RPMI7951 (cell line): ENCODE measurements at places on chromosomes 3 and 15.

DNA sequence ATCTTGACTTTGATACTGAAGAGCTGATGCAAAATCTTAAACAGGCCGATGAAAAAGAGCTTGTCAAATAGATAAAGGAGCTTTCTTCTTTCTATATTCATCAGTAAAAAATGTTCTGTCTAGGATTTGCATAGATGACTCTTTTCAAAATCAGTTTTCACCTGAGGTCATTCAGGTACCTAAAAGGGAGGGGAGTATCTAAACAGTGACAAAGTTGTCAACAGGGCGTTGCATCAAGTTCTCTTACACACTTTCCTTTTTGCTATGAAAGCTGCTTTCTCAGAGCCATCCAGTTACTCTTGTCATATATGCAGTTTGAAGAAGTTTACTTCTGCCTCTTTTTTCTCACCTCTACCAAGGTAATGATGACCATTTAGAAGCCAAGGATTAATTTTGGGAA is 60.0 kb downstream of the AKAP13 start:
- DNase-seq, result no peak

DNA sequence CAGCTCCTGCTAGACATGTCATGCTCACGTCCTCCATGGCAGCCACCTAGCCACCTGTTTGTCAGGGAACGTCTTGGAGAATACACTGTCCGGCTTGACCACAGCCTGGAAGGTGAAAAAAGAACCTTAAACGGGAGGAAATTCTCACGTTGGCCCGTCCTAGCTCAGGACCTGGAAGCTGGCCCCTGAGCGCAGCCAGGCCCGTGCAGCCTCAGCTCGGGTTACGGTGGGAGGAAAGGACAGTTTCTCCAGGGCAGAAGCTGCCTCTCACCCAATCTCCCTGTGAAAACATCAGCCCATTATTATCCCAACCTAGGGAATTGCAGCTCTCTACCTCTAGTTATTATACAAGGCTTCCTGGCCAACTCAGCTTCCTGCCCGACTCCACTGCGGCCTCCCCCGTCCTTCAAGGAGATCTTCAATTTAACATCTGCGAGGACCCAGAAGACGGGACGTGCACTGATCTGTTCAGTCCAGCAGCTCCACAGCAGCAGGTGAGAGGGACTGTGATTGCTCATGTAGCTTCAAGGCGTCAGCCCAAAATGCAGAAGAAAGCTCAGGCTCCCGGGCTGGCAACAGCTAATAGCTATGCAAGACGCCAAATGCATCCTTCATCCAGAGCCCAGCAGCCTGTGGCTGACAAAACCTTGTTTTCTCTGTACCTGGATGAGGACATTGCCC is 84.7 kb downstream of the ADAMTS17 start:
- DNase-seq, result no peak

DNA sequence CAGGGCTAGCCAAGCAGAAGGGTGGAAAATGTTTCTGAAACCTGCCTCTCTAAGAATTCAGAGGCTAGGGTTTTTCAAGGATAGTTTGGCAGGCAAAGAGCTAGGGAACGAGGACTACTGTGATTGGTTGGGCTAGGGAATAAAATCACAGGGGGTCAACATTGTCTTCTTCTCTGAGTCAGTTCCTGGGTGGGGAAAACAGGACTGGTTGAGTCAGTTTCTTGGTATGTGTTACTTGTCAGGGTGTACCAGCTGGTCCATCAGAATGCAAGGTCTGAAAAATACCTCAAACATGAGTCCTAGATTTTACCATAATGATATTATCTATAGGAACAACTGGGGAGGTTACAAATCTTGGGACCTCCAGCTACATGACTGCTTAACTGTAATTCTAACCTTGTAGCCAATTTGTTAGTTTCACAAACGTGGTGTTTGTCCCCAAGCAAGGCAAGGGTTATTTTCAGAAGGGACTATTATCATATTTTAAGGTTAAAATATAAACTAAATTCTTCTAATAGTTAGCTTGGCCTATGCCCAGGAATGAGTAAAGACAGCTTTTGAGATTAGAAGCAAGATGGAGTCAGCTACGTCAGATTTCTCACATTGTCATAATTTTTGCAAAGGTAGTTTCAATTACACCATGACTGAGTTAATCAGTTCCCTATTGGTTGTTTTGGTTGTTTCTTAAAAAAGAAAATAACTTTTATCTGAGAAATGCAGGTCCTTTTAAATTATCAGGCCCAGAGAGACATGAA is 231.5 kb downstream of the ALCAM start:
- DNase-seq, result peak; percentile 91

GRCh38 chr15:36879568-36880222 is 220.7 kb downstream of the MEIS2 start:
- DNase-seq, result no peak

DNA sequence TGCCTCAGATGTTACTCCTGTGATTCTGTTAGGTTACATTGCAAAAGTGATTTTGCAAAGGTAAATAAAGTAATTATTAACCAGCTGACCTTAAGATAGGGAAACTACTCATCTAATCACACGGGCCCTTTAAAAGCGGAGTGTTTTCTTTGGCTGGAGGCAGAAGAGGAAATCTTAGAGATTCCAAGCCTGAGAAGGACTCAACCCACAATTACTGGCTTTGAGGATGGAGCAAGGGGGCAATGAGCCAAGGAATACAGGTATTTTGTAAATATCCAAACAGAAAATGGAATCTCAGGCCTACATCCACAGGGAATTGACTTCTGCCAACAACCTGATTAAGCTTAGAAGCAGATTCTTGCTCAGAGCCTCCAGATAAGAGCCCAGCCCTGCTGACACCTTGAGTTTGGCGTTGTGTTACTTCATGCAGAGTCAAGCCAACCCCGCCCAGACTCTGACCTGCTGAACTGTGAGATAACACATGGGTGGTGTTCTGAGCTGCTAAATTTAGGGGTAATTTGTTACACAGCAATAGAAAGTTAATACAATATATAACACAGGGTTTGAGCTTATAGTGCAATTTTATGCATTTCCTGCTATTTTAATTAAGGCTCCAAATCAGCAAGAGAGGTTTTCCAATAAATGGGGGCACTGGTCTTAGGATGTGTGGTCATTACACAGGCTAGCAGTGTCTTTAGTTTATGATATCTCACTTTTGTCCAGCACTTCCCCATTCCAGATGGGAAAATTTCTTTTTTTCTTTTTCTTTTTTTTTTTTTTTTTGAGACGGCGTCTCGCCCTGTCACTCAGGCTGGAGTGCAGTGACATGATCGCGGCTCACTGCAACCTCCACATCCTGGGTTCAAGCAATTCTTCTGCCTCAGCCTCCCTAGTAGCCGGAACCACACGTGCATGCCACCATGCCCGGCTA is 19.5 kb downstream of the NFKBIZ start:
- DNase-seq, result no peak

DNA sequence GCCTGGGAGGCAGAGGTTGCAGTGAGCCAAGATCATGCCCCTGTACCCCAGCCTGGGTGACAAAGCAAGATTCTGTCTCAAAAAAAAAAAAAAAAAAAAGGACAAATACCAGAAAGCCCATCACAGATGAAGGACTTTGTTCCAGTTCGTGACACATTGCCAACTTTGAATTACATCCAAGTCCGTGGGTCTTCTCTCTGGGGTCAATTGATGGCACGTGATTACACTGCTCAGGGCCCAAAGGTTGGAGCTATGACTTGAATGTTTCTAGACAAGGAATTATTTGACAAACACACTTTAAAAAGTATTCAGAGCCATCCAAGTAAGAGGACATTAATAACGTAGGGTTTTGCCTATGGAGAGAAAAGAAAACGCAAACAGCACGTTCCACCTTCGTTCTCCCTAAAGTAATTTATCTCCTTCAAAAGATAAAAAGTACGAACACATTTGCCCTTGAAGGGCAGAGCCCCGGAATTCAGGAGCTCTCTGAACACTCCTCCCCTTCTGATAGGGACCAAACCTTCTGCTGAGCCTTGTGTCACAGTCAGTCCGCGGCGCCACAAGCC is 31.3 kb upstream of the ST3GAL6 start:
- DNase-seq, result peak; percentile 14

- peak; percentile 90 for DNase-seq
Observed at GRCh38 chr3:150469031-150469930, 61.2 kb downstream of the TSC22D2 start.

GRCh38 chr3:26622621-26623418 is at the start of gene LRRC3B:
Gene LRRC3B (plus strand): TSS chr3:26622772. CDS start chr3:26709673, 86,901 bp downstream.
- DNase-seq, result no peak

DNA sequence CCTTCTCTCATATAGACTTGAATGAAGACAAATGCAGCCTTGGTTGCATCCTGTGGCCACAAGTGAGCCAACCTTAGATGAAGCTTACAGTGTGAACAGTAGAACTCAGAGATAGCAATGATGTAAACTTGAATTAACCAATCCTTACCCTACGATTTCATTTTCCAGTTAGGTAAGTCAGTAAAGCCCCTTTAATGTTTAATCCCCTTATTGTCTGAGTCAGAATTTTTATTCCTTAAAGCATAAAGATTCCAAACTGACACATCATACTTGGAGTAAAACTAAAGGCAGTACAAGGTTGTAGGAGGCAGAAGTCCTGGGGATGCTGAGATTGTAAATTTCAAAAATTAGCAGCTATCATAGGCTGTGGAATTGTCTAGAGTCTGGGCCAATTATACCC is 507.8 kb upstream of the DPH6 start:
- DNase-seq, result no peak

- DNase-seq, result peak; percentile 67
Observed at GRCh38 chr15:73265536-73266153, 103.1 kb downstream of the HCN4 start.

DNA sequence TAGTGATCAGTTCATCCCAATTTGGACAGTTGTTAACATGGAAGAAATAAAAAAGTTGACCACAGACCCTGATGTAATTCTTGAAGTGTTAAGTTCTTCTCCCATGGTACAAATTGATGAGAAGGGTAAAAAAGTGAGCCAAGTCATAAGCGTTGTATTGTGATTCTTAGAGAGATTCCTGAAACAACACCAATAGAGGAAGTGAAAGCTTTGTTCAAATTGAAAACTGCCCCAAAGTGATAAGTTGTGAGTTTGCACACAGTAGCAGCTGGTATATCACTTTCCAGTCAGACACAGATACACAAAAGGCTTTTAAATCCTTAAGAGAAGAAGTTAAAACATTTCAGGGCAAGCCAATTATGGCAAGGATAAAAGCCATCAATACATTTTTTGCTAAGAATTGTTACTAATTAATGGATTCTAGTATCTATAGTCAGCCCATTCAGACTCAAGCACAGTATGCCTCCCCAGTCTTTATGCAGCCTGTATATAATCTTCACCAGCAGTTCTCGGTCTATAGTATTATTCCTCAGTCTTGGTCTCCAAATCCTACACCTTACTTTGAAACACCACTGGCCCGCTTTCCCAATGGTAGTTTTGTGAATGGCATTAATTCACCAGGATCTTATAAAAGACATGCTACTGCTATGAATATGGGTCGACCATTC is 38.2 kb downstream of the CDIN1 start:
- no peak for DNase-seq

DNA sequence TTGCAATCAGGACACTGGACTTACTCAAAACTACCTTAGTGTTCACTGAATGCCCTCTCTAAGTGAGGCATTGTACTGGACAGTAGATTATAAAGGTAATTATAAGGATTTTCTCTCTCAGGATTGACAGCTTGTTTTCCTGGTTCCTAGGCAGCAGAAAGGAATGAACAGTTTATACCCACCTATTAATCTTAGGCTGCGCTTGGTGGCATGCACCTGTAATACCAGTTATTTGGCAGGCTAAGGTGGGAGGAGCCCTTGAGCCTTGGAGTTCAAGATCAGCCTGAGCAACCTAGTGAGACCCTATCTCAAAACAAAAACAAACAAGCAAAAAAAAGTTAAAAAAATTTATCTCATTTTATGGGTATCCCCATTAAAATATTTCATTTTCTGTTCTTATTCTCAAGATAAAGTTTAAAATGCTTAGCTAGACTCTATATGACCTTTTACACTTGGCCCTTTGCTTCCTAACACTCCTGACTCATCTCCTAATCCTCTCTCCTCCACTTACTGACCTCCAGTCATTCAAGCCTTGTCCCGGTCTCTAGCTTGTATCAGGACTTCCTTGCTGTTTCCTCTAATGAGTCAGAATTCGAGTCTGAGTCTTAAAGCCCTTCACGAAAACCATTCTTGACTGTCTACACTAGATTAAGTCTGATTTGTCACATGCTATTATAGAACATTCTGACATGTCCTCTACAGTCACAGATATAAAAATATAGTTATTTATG is 348.6 kb downstream of the NLGN1 start:
- no peak for DNase-seq

DNA sequence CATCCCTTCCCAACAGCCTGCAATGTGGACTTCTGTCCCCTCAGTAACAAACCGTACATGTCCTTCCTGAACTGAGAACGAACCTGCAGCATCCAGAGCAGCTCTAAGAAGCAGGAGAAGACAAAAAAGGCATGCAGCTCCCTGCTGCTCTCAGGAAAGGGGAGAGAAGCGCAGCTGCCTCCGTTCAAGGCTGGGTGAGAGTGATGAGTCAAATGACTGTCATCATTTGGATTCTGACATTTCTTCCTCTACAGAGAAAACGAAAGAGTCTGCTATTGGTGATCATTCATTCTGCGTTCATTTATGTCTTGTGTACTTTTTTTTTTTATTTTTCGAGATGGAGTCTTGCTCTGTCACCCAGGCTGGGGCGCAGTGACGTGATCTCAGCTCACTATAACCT is 677.8 kb downstream of the FHIT start:
- DNase-seq, result peak; percentile 78

- no peak for DNase-seq
Observed at GRCh38 chr15:101470548-101471239, 18.8 kb downstream of the PCSK6 start.

DNA sequence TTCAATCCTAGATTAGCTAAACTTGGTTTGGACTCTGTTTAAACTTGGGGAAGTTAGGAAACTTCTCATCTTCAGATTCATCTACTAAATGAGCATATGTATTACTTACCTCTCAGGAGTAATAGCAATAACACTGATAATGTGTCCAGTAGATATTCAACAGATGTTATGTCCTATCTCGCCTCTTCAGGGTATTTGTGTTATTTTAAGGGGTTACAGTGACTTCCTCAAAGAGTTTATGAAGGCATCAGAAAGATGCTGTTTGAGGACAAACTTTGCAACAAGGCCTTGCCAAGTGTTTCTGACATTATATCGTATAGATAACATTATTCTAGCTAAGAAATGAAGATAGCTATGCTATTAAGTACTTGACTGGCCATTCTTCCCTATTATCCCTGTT is 522.3 kb downstream of the IGSF11 start:
- no peak for DNase-seq

DNA sequence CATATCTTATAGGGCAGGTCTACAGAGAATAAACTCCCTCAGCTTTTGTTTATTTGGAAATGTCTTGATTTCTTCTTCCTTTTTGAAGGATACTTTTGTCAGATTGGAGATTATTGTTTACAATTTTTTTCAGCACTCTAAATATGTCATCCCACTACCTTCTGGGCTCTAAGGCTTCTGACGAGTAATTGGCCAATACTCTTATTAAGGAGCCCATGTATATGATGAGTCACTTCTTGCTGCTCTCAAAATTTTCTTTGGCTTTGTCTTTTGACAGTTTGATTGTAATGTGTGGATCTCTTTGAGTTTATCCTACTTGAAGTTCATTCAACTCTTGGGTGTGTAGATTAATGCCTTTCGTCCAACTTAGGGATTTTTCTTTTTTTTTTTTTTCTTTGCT is 28.9 kb upstream of the CD200R1L start:
- DNase-seq, result no peak

GRCh38 chr3:25476639-25477038 is 48.6 kb downstream of the RARB start:
- DNase-seq, result peak; percentile 35
